ENCODE measurements at places on chromosomes 7 and 10. TPM values are rescaled to one million over a fixed set of nuclear protein-coding genes. Genes with fewer than 3 reads are reported as not detected.

CYP2C8 gene
- 0.29 TPM for total RNA-seq

SAMD9L gene
- 17.7 TPM for total RNA-seq

LFNG gene
- 21.0 TPM for total RNA-seq

HPS6 gene
- 26.8 TPM for total RNA-seq

HMX3 gene
- not detected for total RNA-seq

NXPH1 gene
- not detected for total RNA-seq

- H3K4me1 ChIP-seq: peaks cover 2% of the 10 kb centered on the region
- no peak overlapping the region for H3K4me3 ChIP-seq
- H3K27ac ChIP-seq: no peak overlapping the region
- no peak for DNase-seq
- no peaks in the 10 kb centered on the region for H3K36me3 ChIP-seq
- H3K27me3 ChIP-seq: no peaks in the 10 kb centered on the region
Observed at GRCh38 chr7:41568135-41568534, 134.8 kb downstream of the INHBA start.

DNA sequence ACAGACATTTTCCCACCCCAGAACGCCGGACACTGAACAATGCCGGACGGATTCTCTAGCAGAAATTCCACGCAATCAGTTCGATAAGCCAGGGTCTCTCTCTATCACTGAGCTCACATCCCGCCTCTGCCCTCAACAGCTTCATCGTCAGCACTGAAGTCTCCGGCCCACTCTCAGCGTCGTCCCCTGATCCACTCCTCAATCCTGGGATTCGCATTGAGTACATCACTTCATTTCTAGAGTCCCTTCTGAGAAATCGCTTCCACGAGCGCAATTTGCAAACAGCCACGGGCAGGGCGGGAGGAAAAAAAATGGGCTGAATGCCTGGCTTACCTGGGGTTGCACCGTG lies 365 bp downstream of the YME1L1 start:
- H3K27me3 ChIP-seq: no peaks in the 10 kb centered on the region
- H3K36me3 ChIP-seq: peaks cover 5% of the 10 kb centered on the region
- peaks cover 15% of the 10 kb centered on the region for H3K4me1 ChIP-seq
- peak; percentile 65 for DNase-seq

DNA sequence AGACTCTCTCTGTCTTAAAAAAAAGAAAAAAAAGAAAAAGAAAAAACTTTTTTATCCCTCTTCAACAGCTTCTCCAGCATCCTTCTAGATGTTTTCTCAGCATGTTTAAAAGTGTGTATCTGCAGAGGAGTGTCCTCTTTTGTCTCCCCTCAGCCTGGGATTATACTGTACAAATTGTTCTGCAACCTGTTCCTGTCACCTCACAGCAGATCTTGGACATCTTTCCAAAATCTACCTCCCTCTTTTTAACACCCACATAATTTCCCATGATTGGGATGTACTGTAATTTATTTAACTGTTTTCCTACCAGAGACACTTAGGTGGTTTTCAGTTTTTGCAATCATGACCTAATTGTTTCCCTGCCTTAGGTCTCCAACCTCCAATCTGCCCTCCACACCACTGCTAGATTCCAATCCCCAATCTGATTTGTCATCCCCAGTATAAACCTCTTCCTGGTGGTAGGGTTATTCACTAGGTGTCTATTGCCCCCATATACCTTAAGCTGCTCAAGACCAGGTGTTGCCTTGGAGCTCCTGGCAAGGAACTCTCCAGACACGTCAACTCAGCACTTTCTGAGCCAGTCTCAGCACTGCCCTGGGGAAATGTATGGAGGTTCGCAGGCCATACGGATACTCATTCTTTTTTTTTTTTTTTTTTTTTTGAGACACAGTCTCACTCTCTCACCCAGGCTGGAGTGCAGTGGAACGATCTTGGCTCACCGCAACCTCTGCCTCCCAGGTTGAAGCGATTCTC lies 17.6 kb upstream of the DDIT4 start:
- H3K27ac ChIP-seq: no peak overlapping the region
- no peaks in the 10 kb centered on the region for H3K36me3 ChIP-seq
- no peak overlapping the region for H3K4me3 ChIP-seq
- no peak for DNase-seq
- no peaks in the 10 kb centered on the region for H3K27me3 ChIP-seq
- H3K4me1 ChIP-seq: peaks cover 24% of the 10 kb centered on the region

- peak overlapping the region; percentile 29 for H3K4me3 ChIP-seq
- H3K4me1 ChIP-seq: no peaks in the 10 kb centered on the region
- H3K36me3 ChIP-seq: no peaks in the 10 kb centered on the region
- no peak overlapping the region for H3K27ac ChIP-seq
- no peaks in the 10 kb centered on the region for H3K27me3 ChIP-seq
Observed at GRCh38 chr10:6473901-6474370, 106.1 kb downstream of the PRKCQ start.

DNA sequence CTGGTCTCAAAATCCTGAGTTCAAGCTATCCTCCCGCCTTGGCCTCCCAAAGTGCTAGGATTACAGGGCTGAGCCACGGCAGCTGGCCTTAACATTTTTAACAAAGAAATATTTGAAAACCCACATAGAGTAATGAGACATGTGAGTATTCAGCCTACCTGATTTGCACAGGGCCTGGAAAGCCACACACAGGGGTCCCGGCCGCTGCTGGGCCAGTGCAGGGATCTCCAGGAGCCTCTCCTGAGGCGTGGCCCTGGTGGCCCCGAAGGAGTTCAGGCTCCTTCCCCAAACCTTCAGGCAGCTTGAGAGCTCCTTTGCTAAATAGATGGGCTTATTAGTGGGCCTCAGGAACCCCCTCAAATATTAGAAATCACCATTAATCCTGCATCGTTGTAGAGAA lies 18.7 kb downstream of the CNPY1 start:
- H3K36me3 ChIP-seq: no peaks in the 10 kb centered on the region
- no peak overlapping the region for H3K27ac ChIP-seq
- no peaks in the 10 kb centered on the region for H3K4me1 ChIP-seq
- no peak for DNase-seq
- peaks cover 20% of the 10 kb centered on the region for H3K27me3 ChIP-seq

DNA sequence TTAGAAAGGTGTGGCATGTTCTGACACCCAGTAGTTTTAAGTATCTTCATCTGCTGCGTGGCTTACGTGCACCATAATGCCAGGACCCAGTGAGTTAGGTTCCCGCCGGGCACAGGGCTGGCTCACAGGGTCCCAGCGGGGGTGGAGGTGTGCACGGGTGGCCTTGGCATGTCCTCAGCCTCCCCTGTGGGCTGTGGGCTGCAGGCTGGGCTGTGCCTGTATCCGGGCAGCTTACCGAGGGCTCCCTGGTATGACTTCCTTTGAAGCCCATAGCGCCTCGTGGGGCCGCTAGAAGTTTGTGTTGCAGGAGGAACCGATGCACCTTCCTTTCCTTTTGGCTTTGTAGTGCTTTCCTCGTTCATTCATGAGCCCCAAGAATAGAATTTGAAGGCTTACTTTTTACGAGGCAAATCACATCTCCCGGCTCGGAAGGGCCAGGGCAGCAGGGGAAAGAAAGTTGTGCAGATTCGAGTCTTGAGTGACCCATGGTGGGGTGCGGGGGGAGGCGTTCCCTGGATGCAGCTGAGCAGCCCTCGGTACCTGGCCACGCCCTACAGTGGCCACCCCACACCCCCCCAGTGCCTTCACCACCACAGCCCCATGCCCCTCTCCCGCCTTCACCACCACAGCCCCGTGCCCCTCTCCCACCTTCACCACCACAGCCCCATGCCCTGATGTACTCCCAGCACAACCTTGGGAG lies 113.2 kb downstream of the WDR37 start:
- no peak overlapping the region for H3K27ac ChIP-seq
- H3K4me3 ChIP-seq: no peak overlapping the region
- H3K4me1 ChIP-seq: no peaks in the 10 kb centered on the region
- DNase-seq: peak; percentile 53
- H3K36me3 ChIP-seq: no peaks in the 10 kb centered on the region
- no peaks in the 10 kb centered on the region for H3K27me3 ChIP-seq

GRCh38 chr7:30019387-30019786 lies 7.1 kb downstream of the FKBP14 start:
- peaks cover 9% of the 10 kb centered on the region for H3K4me1 ChIP-seq
- H3K27me3 ChIP-seq: no peaks in the 10 kb centered on the region
- no peak overlapping the region for H3K4me3 ChIP-seq
- H3K36me3 ChIP-seq: peaks cover 31% of the 10 kb centered on the region
- DNase-seq: no peak
- H3K27ac ChIP-seq: no peak overlapping the region

DNA sequence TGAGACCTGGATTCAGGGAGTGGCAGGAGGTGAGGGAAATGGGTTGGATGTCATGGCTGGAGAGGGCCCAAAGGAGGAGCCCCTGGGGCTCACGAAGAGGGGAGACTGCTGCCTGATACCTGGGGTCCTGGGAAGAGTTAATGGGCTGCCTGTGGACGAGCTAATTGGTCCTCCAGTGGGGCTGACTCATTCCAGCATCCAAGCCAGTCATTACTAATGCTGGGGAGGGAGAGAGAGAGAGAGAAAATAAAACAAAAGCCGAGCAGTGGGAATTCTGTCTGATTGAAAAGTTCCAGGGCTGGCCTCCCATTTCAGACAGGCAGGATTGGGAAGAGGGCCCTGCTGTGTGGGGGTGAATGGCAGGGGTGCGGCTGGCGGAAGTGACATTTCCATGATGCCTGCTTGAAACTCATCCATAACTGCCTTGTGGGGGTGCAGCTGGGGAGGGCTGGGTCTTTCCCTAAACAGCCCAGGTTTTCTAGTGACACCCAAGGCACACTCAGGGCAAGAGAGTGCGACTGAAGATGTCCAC lies 297.8 kb downstream of the RPS24 start:
- peak; percentile 95 for DNase-seq
- no peaks in the 10 kb centered on the region for H3K27me3 ChIP-seq
- H3K4me1 ChIP-seq: peaks cover 29% of the 10 kb centered on the region

GRCh38 chr10:91559750-91560149 lies 73.1 kb downstream of the PPP1R3C start:
- H3K4me3 ChIP-seq: no peak overlapping the region
- H3K36me3 ChIP-seq: no peaks in the 10 kb centered on the region
- peaks cover 2% of the 10 kb centered on the region for H3K4me1 ChIP-seq
- DNase-seq: no peak
- no peaks in the 10 kb centered on the region for H3K27me3 ChIP-seq
